ENCODE measurements at places on chromosomes 16 and 17. TPM values are rescaled to one million over a fixed set of nuclear protein-coding genes. Genes with fewer than 3 reads are reported as not detected.
A peak's percentile ranks its signal among the peaks of the same experiment; 100 is the strongest.

GRCh38 chr17:44971776-44972483 lies 3.8 kb upstream of the C1QL1 start:
- peak; percentile 89 for DNase-seq

DNA sequence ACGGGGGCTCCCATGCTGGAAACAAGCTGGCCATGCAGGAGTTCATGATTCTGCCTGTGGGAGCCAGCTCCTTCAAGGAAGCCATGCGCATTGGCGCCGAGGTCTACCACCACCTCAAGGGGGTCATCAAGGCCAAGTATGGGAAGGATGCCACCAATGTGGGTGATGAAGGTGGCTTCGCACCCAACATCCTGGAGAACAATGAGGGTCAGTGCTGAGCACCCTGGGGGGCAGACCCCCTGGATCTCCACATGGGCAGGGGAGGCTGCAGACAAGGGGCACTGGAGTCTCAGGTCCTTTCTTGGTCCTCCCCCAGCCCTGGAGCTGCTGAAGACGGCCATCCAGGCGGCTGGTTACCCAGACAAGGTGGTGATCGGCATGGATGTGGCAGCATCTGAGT lies 4.2 kb downstream of the ENO3 start:
- DNase-seq, result no peak

The GRB7 gene
- 1.2 TPM for total RNA-seq

The LRRC45 gene
- 19.0 TPM for total RNA-seq

The PRR15L gene
- total RNA-seq, result not detected

GRCh38 chr17:55238931-55239297 lies 25.8 kb upstream of the HLF start:
- peak; percentile 11 for DNase-seq

GRCh38 chr17:57138030-57138911 lies 53.2 kb downstream of the AKAP1 start:
- no peak for DNase-seq

- no peak for DNase-seq
Observed at GRCh38 chr16:20026361-20027072, 47.2 kb downstream of the GPR139 start.

GRCh38 chr17:79255456-79255855 lies 180.8 kb downstream of the ENGASE start:
- no peak for DNase-seq

The KRT23 gene
- not detected for total RNA-seq

DNA sequence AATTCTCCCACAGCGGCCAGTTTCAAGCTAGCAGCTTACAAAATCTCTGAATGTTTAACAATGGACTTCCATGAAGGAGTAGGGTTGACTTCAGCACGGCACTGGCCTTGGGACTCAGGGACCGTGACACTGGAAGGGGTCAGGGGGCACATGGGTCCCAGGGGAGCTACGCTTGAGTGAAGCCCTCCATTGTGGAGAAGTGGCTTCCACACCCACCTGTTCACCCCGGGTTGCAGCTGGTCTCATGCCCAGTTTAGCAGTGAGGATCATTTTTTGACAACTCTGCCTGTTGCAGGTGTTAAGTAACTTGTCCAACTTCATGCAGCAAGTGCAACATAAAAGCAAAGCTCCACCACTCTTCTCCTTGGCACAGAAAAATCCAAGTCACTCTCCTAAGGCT lies 510.2 kb downstream of the CDH13 start:
- no peak for DNase-seq

GRCh38 chr17:17018021-17018441 lies 24.2 kb upstream of the MPRIP start:
- no peak for DNase-seq

The SP2 gene
- 15.1 TPM for total RNA-seq

The ZNF263 gene
- total RNA-seq, result 13.2 TPM

The CD300LD gene
- not detected for total RNA-seq

- DNase-seq, result no peak
Observed at GRCh38 chr17:79927136-79927661, 88.0 kb upstream of the CBX4 start.

The CPNE2 gene
- 8.1 TPM for total RNA-seq

The DNAH9 gene
- not detected for total RNA-seq
